Panc1 (cell line): ENCODE measurements at places on chromosomes 12 and 14.

DNA sequence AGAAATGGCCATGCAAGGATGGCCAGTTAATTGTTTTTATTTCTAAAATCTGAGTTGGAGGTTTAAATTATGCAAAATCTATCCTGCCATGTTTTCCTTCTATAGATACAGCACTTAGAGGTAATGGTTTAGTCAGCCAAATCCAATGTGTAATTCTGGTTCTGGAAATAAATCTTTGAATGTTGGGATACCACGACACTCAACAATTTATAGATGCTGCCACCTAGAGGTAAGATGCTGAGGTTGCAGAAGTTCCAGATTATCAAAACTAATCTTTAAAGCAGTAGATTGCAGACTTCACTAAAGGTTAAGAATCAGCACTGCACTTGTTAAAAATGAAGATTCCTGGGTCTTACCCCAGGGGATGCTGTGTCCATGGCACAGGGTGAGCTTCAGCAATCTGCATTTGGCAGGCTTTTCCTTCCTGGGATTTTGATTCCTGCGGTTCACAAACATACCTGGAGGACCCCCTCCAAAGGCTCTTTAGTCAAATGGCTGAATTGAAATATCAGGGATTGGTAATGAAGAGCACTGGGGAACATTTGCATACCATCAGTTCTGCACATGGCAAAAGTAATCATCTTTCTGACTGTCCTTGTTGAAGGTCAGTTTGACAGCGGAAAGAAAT lies 53.4 kb upstream of the ANO4 start:
- no peak for DNase-seq

- no peak for DNase-seq
Measured at GRCh38 chr12:27971121-27971489, 1.4 kb downstream of the PTHLH start.

GRCh38 chr14:71089971-71090370 lies 182.7 kb downstream of the PCNX1 start:
- DNase-seq = no peak

DNA sequence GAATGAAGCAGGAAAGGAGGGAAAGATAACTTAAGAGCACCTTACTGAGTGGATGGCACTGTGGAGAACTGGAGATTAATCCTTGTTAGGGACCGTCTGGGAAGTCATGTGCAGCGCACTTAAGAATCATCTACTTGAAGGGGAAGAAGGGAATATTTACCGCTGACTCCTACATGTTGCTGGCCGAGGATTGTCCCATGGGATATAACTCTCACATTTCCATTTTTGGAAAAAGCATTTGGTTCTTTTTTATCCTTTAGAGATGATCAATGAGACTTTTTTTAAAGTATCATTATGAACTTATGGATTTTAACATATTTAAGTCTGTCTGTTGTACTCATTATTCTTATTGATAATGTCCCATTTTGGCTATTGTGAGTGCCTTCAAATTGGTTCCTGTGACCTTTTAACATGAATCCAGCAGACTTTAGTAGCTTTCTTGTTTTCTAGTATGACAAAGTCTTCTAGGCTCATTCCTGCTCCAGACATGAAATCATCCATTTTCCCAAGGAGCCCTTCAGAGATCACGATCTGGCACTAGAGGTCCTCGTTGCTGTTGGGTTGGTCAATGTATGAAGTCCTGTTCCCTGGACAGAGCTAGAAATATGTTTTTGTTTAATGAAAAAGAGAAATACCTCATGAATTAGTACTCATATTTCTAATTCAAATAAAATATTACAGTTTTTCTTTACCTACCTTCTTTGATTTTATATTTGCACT lies 20.2 kb upstream of the FAM234B start:
- no peak for DNase-seq

DNA sequence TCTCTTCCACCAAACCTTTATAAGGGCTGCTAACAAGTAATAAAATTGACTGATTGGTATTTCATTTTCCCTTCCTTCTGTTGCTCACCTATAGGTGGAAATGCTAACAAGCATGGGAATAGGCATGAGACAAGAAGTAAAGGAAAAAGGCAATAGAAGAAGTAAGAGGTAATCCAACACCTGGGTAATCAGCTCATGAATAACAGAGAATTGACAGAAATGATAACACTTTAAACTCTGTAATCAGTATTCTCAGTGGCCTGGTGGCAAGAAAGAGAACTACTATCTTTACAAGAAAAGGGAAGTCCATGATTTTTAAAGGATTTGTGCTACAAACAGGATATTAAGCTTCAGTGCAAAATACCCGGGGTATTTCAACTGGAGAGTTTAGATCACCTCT lies 737.8 kb downstream of the RERGL start:
- no peak for DNase-seq

DNA sequence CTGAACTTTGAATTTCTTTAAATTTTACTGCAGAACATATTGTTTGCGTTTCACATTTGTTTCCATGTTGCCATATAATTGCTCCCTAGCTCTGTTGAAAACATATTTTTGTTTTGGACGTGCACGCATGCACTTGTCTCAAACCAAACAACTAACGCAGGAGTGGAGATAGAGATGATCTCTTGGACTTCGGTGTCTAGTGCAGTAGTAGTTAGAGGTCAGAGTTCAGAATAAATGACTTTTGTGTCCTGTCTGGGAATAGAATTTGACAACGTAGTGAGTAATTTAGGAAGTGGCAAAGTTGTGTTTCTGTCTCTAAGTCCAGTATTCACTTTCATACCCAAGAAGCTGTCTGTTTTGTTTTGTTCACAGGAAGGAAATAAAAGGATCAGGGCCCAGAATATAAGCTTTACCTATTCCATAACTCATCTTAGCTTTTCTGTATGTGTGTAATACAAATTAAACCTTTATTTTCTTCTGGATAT lies 173.8 kb downstream of the AEBP2 start:
- no peak for DNase-seq

DNA sequence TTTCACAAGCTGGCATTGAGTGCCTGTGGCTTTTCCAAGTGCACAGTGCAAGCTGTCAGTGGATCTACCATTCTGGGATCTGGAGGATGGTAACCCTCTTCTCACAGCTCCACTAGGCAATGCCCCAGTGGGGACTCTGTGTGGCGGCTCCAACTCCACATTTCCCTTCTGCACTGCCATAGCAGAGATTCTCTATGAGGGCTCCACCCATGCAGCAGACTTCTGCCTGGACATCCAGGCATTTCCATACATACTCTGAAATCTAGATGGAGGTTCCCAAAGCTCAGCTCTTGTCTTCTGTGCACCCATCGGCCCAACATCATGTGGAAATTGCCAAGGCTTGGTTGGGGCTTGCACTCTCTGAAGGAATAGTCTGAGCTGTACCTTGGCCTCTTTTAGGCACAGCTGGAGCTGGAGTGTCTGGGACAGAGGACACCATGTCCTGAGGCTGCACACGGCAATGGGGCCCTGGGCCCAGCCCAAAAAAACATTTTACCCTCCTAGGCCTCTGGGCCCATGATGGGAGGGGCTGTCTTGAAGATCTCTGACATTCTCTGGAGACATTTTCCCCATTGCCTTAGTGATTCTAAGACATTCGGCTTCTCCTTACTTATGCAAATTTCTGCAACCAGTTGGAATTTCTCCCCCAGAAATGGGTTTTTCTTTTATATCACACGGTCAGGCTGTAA lies 313.3 kb upstream of the SFSWAP start:
- DNase-seq = no peak

- DNase-seq = no peak
Measured at GRCh38 chr14:91065266-91065665, 4.8 kb upstream of the RPS6KA5 start.

DNA sequence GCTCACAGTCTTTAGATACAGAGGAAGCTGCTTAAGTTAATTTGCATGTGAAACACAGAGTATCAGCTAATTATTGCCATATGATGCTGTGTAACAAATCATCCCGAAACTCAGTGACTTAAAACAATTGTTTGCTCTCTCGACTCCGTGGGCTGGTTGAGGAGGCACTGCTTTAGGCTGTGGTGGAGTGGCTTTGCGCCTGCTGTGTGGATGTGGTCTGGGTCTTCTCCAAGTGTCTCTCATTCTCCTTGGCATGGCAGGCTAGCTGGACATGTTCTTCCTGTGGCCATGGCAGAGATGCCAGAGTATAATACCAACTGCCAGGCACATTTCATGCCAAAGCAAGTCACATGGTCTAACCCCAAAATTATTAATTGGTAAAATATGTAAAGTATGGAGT lies 40.9 kb downstream of the PELI2 start:
- DNase-seq = no peak

DNA sequence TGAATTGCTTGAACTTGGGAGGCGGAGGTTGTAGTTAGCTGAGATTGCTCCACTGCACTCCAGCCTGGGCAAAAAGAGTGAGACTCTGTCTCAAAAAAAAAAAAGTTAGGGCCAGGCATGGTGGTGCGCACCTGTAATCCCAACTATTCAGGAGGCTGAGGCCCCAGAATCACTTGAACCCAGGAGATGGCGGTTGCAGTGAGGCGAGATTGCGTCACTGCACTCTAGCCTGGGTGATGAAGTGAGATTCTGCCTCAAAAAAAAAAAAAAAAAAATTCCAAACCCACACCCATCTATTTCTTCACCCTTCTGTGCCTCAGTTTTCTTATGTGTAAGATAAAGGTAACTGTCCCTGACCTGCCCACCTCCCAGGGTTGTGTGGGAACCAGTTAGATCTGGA lies 11.0 kb upstream of the MLXIP start:
- DNase-seq = no peak

DNA sequence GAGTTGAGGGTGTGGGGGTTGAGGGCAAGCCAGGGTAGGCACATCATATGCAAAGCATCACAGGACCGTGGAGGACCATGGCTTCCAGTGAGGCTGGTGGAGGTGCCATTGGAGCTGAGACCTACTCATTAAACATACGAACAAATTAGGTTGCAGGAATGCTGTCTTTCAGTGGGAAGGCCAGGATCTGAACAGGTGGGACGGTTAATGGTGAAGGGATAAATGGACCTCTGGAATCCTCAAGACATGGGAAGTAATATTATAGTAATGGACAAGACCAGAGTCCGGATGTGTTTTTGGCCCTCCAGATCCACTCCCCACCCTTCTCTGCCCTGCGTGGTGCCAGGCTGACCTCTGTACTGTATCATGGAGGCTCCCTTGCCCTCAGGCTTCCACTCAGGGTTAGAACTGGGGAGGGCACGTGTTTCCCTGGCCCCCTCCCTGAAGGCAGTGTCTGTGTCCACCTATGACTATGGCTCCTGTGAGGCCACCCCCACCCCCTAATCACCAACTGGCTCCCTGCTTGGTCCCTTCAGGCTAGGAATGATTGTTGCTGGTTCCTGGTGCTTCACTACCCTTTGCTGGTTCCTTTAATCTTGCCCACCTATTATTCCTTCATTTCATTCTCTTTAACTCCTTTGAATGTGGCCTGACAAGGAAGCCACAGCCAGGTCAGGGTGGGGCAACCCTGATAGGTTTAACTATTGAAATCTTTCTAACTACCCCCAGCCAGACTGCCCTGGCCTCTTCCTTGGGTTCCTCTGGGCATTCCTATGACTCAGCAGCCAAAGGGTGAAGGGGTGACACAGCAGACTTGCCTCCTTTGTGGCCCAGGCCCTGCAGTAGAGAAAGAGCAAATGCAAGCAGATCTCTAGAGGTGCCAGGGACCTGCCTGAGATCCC lies 10.7 kb downstream of the DHRS2 start:
- no peak for DNase-seq

DNA sequence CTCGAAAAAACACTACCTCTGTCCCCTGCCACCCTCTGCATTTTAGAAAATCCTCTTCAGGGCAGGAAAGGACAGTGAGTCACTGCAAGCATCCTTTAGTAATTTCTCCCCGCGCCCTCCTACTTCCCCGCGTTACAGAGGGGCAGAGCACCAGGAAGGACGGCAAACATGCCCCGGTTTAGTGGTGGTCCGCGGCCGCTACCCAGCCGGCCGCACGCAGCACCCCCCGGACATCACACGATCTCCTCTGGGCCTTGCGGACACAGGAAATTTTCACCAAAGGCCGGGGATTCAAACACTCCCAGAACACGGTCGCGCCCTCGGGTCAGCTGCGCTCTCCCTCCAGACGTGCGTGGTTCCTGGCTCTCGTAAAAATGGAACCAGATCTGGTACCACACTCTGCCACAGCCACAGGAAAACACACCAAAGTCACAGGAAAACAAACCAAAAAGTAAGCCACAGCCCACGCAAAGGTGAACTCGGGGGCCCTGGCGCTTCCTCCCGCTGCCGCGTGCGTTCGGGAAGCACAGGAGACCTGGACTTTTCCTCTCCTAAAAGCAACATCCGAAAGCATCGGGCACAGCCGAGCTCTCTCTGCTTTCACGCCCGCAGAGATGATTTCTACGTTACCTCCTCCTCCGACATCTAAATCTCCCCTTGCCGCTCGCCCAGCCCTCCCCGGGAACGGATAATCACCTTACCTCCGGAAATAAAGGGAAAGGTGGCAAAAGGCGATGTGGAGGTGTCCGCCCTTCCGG lies 839 bp downstream of the SLC38A1 start:
- DNase-seq = no peak

DNA sequence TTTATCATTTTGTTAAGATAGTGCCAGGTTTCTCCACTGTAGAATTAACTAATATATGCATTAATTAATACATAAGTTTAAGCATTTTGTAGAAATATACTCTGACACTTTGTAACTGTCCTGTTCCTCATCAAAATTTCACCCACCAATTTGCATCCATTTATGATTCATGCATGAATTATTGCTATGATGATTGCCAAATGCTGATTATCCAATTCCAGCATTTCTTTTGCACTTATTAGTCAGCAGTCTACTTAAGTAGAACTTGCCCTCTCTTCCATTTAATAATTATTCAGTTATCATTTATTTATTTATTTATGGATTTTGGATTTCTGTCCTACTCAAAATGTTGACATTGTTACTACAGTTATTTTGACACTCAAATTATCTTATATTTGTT lies 72.2 kb downstream of the SLC6A15 start:
- no peak for DNase-seq

GRCh38 chr12:47024463-47024862 lies 55.0 kb upstream of the PCED1B start:
- no peak for DNase-seq

GRCh38 chr14:72783741-72784140 lies 110.2 kb downstream of the DPF3 start:
- DNase-seq = no peak

GRCh38 chr12:19190292-19191031 lies 60.9 kb downstream of the PLEKHA5 start:
- DNase-seq = no peak
